ENCODE measurements at places on chromosomes 6 and 20. TPM values are rescaled to one million over a fixed set of nuclear protein-coding genes. Genes with fewer than 3 reads are reported as not detected.
A peak's percentile ranks its signal among the peaks of the same experiment; 100 is the strongest.

Gene DEFB132
- total RNA-seq, result not detected

Gene RIMS1
- 1.8 TPM for total RNA-seq

Gene CDKAL1
- 11.6 TPM for total RNA-seq

DNA sequence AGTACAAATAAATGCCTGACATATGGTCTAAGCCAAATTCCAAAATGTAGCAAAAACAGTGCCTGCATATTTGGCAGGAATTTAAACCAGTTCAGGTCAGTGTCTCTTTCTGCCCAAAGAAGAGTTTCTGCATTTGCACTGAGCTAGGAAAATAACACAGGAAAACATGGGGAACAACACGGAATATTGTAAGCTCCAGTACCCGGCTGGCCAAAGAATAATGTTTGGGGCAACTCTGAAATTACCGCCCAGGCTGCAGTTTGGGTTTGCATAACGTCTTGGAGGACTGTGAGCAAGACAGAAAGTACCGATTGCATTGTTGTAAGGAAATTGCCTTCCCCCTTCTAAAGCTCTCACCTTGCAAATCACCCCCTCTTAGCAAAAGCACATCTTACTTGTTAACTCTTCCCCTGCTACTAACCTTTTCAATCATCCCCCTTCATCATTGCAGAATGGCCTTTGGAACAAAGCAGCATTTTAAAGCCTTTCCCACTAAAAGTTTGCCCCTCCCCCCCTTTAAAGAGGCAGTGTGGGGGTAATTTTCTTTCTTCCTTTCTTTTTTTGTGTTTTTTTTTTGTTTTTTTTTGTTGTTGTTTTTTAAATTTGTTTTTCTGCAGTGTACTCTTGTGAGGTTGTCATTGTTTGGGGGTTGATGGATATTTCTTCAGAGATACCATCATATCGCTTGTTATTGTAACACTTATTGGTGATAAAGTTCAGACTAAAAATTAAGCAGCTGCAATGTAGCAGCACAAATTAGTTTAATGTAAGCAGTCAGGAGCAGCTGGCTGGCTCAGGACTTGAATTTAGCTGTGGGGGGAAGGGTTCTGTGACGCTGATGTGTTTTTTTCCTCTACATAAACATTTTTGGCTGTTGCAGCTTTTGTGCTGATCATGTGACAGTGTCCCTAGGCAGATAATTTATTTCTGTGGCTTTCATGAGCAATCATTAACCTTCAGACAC, 100.0 kb upstream of the CITED2 start:
- peaks cover 17% of the 10 kb centered on the region for H3K4me1 ChIP-seq
- peak; percentile 34 for DNase-seq
- peak overlapping the region; percentile 4 for H3K27ac ChIP-seq
- peak overlapping the region; percentile 37 for H3K4me3 ChIP-seq
- H3K27me3 ChIP-seq, result no peaks in the 10 kb centered on the region
- H3K36me3 ChIP-seq, result no peaks in the 10 kb centered on the region

- no peak overlapping the region for H3K27ac ChIP-seq
- no peaks in the 10 kb centered on the region for H3K36me3 ChIP-seq
- H3K27me3 ChIP-seq, result peaks cover 51% of the 10 kb centered on the region
- H3K4me1 ChIP-seq, result peaks cover 10% of the 10 kb centered on the region
- DNase-seq, result no peak
These were observed 3.9 kb downstream of the EYA4 start for GRCh38 chr6:133245007-133245406.

GRCh38 chr20:2692036-2692885, at the start of gene EBF4:
EBF4 (plus strand) TSS chr20:2692780; CDS start chr20:2693646, 866 bp downstream.
- no peak within 1 kb of the TSS for H3K27ac ChIP-seq
- DNase-seq, result no peak
- H3K36me3 ChIP-seq, result no peaks in the 10 kb centered on the region
